ENCODE measurements at places on chromosomes 12 and 14. TPM values are rescaled to one million over a fixed set of nuclear protein-coding genes. Genes with fewer than 3 reads are reported as not detected.

Gene STYK1
- total RNA-seq = 13.2 TPM

Gene LBHD2
- not detected for total RNA-seq

Gene DPF3
- 2.0 TPM for total RNA-seq

Gene BMP4
- 10.8 TPM for total RNA-seq

Gene RNASE1
- 67.3 TPM for total RNA-seq

Gene GLI1
- 4.2 TPM for total RNA-seq

Gene LALBA
- not detected for total RNA-seq

Gene IL23A
- 0.49 TPM for total RNA-seq

Gene USP15
- 91.1 TPM for total RNA-seq

Gene TMEM116
- 19.7 TPM for total RNA-seq

Gene MYL6B
- 37.8 TPM for total RNA-seq

Gene ZFYVE26
- total RNA-seq = 33.7 TPM

DNA sequence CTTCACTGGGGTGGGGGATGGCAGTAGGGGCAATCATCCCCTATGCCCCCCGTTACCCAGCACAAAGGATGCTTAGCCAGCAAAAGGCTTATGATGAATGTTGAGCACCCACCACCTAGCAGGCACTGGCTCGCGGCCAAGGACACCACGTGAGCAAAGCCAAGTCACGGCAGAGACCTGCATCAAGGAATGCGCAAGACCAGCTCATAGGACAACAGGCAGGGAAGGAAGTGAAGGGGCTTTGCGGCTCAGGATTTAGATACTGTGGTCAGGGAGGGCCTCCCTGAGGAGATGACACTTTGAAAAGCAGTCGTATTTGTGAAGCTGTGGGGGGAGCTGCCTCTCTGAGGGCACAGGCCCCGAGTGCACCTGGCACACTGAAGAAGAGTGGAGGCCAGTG, 32.8 kb downstream of the SH2B3 start:
- DNase-seq = no peak

- DNase-seq = no peak
Measured at GRCh38 chr12:102960766-102961465, 3.4 kb downstream of the ASCL1 start.

GRCh38 chr14:75689012-75689411, 28.0 kb downstream of the TTLL5 start:
- no peak for DNase-seq

- no peak for DNase-seq
Measured at GRCh38 chr14:55356913-55357312, 54.7 kb downstream of the ATG14 start.

DNA sequence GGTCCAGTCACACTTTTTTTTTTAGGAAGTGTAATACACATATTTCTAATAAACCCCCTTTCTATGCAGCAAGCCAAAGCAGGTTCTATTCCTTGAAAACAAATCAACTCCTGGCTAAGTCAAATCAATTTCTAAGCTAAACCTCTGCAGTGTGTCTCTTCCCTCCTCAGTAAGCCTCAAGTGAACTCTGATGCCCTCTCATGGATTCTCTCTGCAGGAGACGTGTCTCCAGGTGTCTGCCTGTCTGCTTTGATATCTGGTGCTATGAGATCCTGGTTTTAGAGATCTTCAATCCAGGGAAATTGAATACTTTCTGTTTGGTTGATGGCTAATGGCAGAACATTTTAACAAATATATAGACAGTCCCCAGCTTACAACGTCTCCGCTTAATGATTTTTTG, 791.7 kb downstream of the AACS start:
- no peak for DNase-seq

DNA sequence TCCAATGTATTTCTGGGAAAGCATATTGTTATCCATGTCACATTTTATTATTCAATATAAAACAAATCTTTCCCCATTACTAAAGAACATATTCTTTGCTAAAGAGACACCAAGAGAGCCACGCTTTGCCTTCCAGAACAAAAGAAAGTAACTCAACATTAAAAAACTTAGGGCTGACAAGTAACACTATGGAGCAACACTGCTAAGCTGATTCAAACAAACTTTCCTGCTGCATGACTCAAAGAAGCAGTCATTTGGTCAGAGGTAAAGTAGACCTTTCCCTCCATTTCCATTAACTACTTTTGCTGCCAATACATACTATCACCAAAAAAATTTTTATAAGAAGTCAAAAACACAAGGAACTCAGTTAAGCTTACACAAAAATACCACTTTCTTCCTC, 83.0 kb downstream of the DENND5B start:
- no peak for DNase-seq

GRCh38 chr14:60357551-60358149, 108.6 kb downstream of the PPM1A start:
- no peak for DNase-seq

- DNase-seq = peak; percentile 60
Measured at GRCh38 chr12:54561164-54561563, 11.8 kb downstream of the PDE1B start.

- no peak for DNase-seq
Measured at GRCh38 chr12:32290411-32290810, 108.9 kb upstream of the FGD4 start.

DNA sequence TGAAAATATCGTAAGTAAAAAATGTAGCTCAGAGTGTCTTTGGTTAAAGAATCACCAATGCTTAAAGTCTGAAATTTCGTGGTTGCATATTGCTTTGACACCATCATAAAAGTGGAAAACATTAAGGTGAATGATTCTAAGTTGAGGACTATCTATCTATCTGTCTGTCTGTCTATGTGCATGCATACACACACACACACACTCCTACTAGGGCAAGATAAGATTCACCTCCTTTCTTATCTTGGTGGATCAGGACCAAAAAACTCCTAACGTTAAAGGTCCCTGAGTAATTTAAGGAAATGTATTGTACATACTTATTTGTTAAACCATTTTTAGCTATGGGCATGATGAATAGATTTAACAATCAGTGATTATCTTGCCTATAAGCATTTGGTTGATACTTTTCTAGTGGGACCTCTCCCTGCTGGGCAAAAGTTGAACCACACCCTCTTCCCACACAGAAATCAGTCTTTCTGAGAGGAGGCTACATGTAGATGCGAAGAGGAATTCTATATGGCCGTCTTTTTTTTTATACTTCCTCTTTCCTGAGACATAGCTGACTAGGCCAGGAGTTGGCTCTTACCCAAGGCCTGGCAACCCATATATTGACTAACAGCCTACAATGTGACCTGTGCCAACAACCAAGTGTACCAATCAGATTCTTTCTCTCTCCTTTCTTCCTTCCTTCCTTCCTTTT, 19.3 kb upstream of the LLPH start:
- no peak for DNase-seq

DNA sequence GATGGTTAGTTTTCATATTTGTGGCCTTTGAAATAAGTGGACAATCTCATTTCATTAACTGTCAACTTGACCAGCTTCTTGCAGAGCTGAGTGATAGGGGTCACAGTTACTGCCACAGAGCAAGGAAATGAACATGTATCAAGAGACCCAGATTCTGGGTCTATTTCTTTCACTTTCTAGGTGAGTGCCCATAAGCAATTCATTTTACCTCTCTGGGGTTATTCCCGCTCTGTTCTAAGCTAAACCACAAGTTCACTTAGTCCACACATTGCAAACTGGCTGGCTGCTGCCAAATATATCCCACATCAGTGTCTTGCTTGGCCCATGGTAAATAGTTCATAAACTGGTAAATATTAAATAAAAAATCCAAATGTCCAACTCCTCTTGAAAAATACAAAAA, 29.9 kb downstream of the GPHB5 start:
- DNase-seq = no peak

GRCh38 chr12:95548056-95548538, 3.2 kb downstream of the USP44 start:
- DNase-seq = no peak

DNA sequence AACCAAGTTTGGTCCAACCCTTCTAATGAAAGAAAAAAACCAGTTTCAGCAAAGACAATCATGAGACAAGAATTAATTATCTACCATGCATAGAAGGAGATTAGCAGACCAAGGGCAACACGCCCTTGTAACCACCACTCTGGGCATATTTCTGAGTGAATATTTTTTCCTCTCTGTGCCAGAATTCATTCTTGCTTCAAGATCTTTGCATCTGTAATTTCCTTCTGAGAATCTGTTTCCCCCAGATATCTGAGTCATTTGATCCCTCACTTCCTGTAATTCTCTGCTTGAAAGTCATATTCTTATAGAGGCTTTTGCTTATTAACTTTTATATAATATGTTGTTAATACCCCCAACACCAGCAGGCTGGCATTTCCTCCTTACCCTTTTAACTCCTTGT, 243.7 kb downstream of the SLC16A7 start:
- no peak for DNase-seq

DNA sequence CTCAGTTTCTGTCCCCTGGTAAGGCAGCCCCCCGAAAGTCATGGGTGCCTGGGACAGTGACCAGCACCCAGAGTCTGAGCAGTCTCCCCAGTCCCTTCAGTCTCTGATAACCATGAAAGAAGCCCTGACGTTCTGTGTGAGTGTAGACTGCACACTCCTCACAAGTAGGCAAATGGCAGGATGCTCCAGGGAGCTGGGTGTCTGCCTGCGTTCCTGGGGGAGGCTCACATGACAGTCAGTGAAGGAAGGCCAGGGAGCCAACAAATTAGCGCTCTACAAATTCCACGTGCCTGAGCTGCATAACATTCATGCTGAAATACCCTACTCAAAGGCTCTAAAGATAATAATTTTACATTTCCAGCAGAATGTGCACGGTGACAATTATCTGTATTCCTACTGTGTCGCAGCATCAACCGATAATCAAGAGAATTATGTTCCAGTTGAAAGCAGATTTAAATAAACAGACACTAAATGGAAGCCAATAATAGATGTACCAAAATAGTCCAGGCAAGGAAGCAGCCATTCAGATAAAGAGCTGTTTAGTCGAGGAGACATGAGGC, 56.3 kb downstream of the ASCL1 start:
- no peak for DNase-seq

- no peak for DNase-seq
Measured at GRCh38 chr12:65565601-65566560, 258.4 kb upstream of the HMGA2 start.

DNA sequence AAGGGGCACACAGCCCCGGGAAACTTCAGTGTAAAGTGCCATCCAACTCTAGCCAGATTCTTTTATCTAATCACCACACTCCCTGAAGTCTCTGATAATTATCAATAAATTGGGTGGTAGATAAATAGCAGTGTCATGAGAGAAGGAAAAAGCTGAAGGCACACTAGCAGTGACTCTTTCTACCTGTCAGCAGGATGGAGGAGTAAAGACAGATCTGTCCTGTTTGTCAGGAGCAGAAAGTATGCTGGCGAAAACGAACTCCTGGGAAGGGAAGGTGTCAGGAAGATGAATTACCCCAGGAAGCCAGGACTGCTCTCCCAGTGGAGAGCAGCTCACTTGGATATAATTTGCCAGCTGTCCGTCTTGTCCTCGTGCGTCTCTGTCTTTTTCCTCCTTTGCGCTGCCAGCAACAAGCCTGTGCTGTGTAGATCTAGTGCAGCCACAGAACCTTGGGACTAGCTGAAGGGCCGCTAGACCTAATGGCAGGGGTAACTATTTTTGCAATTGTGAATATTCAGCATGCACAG, 981.9 kb downstream of the DIO2 start:
- DNase-seq = no peak

Data from ureter (tissue), 1 donor.